ENCODE measurements at places on chromosomes 11 and 22.

- no peak for DNase-seq
Observed at GRCh38 chr22:48954781-48955311, 872.8 kb downstream of the BRD1 start.

DNA sequence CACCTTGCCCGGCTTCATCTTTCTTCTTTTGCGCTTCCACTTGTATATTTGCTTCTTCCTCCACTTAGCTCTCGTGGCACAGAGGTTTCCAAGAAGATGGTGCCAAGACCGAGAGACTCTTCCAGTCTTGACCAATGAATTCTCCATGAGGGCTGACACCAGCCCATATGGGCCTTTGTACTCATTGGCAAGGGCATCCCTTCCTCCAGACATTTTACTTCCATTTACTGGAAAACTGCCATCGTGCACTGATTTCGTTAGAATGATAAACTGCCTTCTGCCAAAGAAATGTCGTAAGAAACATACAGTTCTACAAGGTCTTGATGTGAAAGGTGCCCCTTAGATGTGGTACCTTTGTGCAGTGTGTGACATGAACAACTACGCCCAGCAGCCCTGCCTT lies 4.7 kb upstream of the MIEF1 start:
- no peak for DNase-seq

DNA sequence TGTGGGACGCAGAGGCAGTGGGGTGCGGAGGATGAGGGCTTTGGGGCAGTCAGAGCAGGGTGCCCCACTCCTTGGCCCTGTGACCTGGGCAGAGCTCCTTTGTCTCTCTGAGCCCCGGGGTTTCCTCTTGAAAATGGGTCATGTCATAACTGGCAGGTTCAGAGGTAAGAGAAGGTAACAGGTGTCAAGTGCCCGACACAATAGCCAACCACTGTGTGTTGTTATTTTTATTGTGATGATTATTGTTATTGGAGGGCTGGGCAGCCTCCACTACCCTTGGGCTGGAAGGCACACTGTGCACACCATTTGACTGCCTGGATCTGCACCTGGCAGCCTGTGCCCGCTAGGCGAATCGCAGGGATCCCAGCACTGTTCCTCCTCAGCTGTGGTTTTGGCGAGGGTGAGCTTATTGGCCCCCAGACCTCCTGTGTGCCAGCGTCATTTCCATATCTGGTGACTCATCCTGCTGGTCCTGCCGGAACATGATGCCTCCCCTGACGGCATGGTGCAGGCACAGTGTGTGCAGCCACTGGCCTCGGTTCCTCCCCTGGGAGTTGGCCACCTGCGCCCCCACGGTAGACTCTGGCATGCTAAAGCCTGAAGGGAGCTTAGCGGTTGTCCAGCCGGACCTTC lies 15.4 kb upstream of the SOX10 start:
- peak; percentile 71 for DNase-seq

- no peak for DNase-seq
Observed at GRCh38 chr11:126060757-126061171, 1.9 kb downstream of the CDON start.

DNA sequence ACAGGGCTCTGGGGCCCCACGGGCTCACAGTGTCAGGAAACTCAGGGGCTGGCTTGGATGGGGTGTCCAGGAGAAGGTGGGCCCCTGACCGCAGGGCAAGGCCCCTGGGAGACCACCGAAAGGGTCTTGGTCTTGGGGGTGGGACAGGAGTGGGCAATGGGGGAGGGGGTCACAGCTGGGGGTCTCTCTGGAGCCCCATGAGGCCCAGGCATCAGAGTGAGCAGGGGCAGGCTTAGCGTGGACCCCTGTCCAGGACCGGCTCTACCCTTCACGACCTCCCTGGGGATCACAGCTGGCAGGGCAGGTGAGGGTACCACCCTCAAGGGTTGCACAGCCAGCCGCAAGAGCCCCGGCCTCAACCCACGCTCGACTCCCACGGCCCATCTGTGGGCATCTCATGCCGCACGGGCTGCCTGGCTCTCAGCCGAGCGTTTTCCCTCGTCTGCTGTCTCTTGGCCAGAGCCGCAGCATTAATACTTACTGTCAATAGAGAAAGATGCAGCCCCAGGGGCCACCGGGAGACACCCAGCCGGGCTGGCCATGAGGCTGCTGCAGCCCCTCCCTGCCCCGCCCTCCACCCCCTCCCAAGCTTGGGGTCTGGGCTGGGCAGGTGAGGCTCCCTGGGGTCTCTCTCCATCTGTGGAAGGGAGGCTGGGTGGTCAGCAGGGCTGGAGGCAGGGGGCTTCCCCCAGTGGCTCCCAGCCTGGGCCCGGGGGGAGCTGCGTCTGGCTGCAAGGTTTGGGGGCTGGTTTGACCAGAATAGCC lies 662 bp downstream of the MUC5B start:
- DNase-seq, result no peak

DNA sequence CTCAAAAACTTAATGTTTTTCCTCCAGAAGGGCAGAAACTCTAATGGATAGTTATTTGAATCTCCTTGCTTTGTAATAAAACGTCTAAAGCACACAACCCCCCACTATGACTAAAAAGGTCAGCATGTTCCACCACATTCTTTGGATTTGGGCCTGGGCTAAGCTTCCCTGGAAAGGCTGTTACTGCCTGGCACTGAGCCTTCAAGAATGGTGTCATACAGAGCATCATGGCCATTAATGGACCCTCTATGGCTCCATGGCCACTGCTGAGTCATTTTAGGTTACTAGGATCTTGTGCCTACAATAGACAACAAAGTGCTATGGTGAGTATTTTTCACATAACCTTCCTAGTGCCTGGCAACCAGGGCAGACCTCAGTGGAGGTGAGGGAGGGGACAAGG lies 242.6 kb upstream of the FAT3 start:
- DNase-seq, result no peak

DNA sequence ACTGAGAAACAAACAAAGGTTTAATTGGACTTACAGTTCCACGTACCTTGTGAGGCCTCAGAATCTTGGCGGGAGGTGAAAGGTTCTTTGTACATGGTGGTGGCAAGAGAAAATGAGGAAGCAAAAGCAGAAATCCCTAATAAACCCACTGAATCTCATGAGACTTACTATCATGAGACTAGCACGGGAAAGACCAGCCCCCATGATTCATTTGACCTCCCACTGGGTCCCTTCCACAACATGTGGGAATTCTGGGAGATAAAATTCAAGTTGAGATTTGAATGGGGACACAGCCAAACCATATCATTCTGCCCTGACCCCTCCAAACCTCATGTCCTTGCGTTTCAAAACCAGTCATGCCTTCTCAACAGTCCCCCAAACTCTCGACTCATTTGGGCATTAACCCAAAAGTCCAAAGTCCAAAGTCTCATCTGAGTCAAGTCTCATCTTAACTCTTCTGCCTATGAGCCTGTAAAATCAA lies 617.4 kb downstream of the CNTN5 start:
- DNase-seq, result peak; percentile 26

- DNase-seq, result no peak
Observed at GRCh38 chr11:102309621-102310541, 7.4 kb upstream of the BIRC3 start.

GRCh38 chr11:120842195-120842594 lies 181.7 kb upstream of the TBCEL start:
- DNase-seq, result no peak

DNA sequence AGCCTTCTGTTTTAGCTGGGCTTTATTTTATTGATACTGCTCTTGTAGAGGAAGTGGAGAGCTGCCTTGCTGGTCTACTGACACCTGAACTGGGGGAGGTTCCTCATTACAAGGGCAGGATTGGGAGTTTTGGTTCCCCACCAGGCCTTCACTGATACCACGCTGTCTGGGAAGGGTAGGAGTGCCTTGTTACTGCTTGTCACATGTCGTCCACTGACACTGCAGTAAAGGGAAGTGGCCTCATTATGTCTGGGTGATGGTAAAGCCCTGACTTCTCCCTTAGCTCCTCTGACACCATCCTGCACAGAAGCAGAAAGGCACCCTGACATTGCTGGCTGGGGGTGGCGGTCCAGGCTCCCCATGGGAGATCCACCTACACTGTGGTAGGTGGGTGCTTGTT lies 38.7 kb upstream of the ELF5 start:
- peak; percentile 95 for DNase-seq

DNA sequence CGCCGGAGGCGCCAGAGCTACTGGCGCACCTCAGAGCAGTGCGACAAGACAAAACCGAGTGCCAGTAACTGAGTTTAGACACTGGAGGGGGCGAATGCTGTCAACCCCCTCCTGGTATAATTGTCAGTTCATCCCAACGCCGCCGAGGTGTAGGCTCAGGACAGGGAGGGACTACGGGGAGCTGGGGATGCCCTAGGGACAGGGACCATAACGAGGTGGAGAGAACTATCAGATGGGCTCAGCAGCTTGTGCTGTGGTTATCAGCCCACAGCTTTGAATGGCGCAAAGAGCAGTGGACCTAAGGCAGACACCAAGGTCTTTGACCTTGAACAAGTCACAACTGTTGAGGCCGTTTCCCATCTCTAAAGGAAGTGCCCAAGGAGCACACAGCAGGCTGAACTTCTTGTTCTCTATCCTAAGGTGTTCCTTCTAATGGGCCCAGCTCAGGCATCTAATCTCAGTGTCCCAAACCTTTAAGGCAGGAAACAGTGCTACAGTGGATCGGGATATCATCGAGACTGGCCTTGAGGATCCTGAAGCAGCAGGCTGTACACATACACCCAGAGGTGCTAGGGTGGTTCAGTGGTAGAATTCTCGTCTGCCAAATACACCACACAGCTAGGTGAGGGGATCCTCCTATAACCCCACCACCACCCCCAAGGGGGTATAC lies 958 bp upstream of the TUT1 start:
- no peak for DNase-seq

DNA sequence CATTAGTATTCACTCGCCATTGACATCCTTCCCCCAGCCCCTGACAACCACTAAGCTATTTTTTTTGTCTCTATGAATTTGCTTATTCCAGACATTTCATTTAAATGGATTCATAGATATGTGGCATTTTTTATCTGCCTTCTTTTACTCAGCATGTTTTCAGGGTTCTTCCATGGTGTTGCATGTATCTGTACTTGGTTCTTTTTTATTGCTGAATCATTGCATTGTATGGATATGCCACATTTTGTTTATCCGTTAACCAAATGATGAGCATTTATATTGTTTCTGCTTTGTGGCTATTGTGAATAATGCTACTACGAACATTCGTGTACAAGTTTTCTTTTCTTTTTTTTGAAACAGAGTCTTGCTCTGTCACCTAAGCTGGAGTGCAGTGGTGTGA lies 5.9 kb downstream of the METTL15 start:
- no peak for DNase-seq

DNA sequence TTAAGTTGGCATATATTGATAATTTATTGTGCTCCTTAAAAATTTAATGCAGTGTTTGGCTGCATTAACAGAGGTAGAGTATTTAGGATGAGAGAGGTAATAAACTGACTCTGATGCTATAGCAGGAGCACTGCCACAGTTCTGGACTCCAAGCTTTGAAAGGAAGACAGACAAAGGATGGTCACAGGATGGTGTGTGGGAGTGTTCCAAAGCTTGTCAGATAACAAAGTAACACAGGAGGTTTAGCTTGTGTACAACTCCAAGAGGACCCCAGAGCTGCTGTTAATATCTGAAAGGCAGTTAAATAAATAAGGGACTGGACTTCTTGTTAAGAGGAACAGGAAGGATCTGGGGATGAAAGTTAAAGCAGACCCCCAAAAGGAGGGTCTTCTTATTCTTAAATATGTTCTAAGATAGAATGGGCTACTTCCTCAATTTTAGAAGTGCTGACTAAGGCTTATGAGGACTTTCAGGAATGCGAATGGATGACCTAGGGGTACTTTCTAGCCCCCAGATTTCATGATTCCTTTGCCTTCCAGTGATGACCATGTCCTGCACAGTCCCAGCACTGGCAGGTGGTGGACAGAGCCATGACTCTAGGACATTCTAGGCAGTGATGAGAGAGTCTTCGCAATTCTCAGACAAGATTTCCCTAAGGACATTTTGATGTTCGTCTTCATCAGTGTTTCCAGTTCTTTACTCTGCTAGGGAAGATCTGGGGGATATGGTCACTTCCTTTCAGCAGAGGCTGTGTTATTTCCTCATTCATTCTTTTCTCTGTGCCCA lies 149.1 kb upstream of the RASSF10 start:
- DNase-seq, result no peak

- DNase-seq, result no peak
Observed at GRCh38 chr11:19725379-19726079, 12.9 kb downstream of the NAV2 start.

- no peak for DNase-seq
Observed at GRCh38 chr11:36240801-36241200, 48.4 kb downstream of the COMMD9 start.

Data from MV-4-11 (cell line).